ENCODE measurements at places on chromosomes 1 and 21.

GRCh38 chr1:89820422-89821321, at the start of gene LRRC8D:
LRRC8D (plus strand) TSS chr1:89821032; CDS start chr1:89933069, 112,037 bp downstream.
- peak; percentile 86 for DNase-seq

DNA sequence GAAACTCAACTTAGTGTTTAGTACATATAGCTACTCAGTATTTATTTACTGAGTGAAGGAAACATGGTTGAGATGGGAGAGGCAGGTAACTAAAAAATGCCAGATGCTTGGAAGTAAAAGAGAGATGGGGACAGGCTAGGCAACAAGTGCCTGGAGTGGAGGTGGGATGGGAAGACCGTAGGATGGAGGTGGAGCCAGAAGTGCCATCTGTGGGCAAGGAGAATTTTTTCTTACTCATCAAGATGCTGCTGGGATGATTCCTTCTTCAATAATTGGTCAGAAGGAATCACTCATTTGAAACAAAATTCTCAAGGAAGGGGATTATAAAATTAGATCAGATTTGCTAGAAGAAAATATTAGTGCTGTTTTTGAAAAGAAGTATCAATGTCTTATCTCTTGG, 72.9 kb downstream of the IFI44 start:
- DNase-seq: no peak

DNA sequence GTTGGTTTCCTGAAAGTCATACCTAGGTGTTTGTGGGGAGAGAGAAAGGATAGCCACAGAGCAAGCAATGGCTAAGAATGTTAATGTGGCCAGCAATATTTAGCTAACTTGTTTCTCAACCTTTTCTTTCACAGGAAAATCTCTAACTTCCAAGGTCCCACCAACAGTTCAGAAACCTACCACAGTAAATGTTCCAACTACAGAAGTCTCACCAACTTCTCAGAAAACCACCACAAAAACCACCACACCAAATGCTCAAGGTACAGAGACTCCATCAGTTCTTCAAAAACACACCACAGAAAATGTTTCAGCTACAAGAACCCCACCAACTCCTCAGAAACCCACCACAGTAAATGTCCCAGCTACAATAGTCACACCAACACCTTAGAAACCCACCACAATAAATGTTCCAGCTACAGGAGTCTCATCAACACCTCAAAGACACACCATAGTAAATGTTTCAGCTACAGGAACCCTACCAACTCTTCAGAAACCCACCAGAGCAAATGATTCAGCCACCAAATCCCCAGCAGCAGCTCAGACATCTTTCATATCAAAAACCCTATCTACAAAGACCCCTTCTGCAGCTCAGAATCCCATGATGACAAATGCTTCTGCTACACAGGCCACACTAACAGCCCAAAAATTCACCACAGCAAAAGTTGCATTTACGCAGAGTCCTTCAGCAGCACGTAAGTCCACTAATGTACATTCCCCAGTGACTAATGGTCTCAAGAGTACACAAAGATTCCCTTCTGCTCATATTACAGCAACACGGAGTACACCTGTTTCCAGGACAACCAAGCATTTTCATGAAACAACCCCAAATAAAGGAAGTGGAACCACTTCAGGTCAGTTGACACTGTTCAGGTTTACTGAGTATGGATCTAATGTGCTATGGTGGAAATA, 15.3 kb downstream of the CD55 start:
- DNase-seq: peak; percentile 92

DNA sequence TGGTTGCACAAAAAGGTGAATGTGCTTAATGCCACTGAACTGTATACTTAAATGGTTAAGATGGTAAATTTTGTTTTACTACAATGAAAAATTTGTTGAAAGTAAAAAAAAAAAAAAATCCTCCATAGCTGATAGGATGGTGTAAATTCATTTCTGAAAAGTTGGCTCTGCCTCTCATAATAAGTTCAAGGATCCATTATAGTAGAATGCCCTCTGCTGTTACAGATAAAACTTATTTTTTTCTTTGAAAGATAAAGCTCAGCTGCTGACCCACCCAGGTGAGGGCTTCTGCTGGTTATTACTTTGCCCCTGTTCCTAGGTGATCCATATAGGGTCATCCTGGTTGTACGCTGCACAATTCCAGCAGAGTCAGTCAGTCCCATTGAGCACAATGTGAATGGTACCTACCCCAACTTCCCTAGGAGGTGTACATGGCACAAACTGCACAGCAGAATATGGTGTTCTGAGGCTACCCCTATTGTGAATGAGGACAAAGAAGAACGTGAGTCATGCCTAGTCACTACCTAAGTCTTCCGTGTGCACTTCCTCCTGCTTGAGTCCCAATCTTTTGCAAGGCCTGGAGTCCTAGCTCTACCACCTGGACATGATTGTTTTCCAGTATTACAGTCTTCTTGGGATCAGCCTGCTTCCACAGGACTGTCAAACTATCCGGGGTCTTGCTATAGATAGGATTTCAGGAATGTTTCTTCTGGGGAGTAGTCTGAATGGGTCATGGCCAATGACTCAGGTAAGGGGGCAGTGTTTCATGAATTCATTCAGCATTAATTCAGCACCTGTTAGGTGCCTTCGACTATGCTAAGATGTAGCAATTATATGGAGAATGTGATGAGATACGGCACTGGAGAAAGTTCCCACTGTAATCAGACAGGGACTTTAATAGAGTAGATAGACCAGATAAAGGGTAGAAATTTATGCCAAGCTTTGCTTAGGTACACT, 20.8 kb upstream of the CD5L start:
- no peak for DNase-seq

GRCh38 chr1:63888984-63889383, 115.2 kb downstream of the ROR1 start:
- DNase-seq: peak; percentile 68

- peak; percentile 52 for DNase-seq
Observed at GRCh38 chr1:67840449-67840848, 7.2 kb upstream of the GNG12 start.

- no peak for DNase-seq
Observed at GRCh38 chr1:236550961-236551851, 27.4 kb downstream of the LGALS8 start.

GRCh38 chr1:13759072-13759471, 59.1 kb downstream of the PRDM2 start:
- no peak for DNase-seq

- no peak for DNase-seq
Observed at GRCh38 chr1:8318436-8318835, 522 bp downstream of the SLC45A1 start.
